Natural killer cell treated with Interleukin-12 subunit alpha and Interleukin-12 subunit beta and Interleukin-15 and Interleukin-18, amount 100 ng/mL, for 72 hours (primary cell): ENCODE measurements at places on chromosomes 1 and 21. TPM values are rescaled to one million over a fixed set of nuclear protein-coding genes. Genes with fewer than 3 reads are reported as not detected.

Gene ELF3
- total RNA-seq, result 0.84 TPM

Gene LMX1A
- total RNA-seq, result not detected

GRCh38 chr1:50424045-50424883, 1.0 kb upstream of the DMRTA2 start:
- H3K36me3 ChIP-seq, result peaks cover 19% of the 10 kb centered on the region
- peaks cover 52% of the 10 kb centered on the region for H3K4me1 ChIP-seq
- H3K4me3 ChIP-seq, result peak overlapping the region; percentile 92
- peak overlapping the region; percentile 73 for H3K27ac ChIP-seq
- DNase-seq, result no peak
- H3K27me3 ChIP-seq, result peaks cover 46% of the 10 kb centered on the region

GRCh38 chr1:244496186-244496585, 35.1 kb downstream of the CATSPERE start:
- no peaks in the 10 kb centered on the region for H3K4me1 ChIP-seq
- H3K27me3 ChIP-seq, result peaks cover 6% of the 10 kb centered on the region
- peaks cover 13% of the 10 kb centered on the region for H3K36me3 ChIP-seq
- no peak overlapping the region for H3K27ac ChIP-seq
- H3K4me3 ChIP-seq, result no peak overlapping the region

- H3K27ac ChIP-seq, result no peak within 1 kb of the TSS
- peaks cover 11% of the 10 kb centered on the region for H3K4me1 ChIP-seq
- peak; percentile 70 for DNase-seq
- peaks cover 5% of the 10 kb centered on the region for H3K36me3 ChIP-seq
- H3K4me3 ChIP-seq, result peak within 1 kb of the TSS; percentile 59
Measured at GRCh38 chr21:46097336-46098293, at the start of gene COL6A2. COL6A2 (plus strand) TSS chr21:46098112.

DNA sequence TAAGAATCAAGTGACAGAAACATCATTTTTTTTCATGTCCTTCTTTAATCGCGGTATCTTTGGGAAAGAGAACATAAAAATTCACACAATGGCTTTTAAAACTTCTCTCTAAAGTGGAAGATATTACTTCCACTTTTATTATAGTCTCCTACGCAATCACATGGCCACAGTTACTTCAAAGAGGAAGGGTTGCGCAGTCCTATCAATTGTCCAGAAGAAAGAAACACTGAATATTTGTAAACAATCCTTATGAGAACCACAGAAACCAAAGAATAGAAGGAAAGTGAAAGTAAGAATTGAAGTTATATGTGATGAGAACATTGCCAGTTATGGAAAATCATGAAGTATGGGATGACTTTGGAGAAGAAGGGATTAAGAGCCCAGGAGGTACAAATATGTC, 32.6 kb downstream of the CFH start:
- H3K36me3 ChIP-seq, result no peaks in the 10 kb centered on the region
- DNase-seq, result no peak
- no peak overlapping the region for H3K4me3 ChIP-seq
- H3K4me1 ChIP-seq, result no peaks in the 10 kb centered on the region
- H3K27ac ChIP-seq, result no peak overlapping the region
